ENCODE measurements at places on chromosomes 1 and 21.

GRCh38 chr1:238451781-238452310 lies 561.1 kb upstream of the ZP4 start:
- no peak for DNase-seq

- no peak for DNase-seq
These were observed 1873.5 kb downstream of the NCAM2 start for GRCh38 chr21:22871692-22872091.

DNA sequence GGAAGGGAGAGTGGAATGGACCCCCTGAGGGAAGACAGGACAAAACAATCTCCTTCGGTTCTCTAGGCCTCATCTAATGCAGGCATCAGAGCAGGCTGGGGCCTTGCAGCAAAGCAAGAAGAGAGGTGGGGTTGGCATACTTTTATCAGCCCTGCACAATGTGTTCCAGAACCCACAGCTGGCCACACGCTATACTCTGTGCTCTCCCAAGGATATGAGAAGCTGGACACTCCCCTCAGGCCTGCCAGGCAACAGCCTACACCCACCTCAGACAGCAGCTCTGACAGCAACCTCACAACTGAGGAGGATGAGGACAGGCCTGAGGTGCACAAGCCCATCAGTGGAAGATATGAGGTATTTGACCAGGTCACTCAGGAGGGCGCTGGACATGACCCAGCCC lies 27.3 kb downstream of the LY9 start:
- DNase-seq = no peak

GRCh38 chr1:205913451-205914154 lies 29.7 kb downstream of the SLC26A9 start:
- no peak for DNase-seq

- no peak for DNase-seq
These were observed 2.1 kb downstream of the HJV start for GRCh38 chr1:146019231-146020057.

GRCh38 chr1:3524556-3525203 lies 70.2 kb downstream of the ARHGEF16 start:
- no peak for DNase-seq

- DNase-seq = no peak
These were observed 8.5 kb upstream of the GNB1 start for GRCh38 chr1:1899266-1899966.

DNA sequence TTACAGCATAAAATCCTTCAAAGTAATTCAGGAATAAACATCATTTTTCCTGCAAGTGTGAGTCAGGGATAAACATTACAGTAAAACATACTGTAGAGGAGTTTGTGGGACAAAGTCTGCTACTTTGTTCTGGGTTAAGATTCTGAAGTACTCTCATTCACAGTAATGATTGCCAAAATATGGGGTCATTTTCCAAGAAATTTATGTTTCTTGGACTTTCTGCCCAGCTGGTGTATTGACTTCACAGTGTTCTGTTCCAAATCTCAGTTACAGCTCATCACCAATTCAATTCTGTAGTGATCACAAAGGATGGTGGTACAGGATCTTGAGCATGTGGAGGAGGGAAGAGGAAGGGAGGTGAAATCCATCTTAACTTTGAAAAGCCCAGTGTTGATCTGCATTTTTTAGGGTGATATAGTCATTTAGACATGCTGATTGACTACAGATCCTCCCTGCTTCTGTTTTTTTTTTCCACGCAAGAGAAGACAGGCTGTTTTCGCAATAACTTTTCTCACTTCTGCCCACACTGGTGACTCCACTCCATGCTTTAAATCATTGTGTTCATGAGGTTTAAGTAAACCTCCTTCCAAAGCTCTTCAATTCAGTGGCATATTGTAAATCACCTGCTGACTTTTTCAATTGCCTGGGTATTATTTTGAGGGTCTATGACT lies 60.4 kb upstream of the C1orf53 start:
- DNase-seq = no peak

DNA sequence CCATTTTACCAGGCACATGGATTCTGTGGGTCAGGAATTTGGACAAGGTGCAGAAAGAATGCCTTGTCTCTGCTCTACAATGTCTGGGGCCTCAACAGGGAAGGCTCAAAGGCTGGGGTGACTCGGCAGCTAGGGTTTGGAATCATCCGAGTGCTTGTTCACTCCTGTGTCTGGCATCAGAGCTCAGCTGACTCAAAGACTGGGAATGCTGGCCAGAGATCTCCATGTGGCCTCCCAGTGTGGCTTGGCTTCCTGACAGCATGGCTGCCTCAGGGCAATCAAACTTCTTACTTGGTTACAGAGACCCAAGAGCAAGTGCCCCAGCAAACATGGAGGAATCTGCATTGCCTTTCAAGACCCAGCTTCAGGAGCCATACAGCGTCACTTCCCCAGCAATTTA lies 110.5 kb downstream of the TOMM20 start:
- no peak for DNase-seq

DNA sequence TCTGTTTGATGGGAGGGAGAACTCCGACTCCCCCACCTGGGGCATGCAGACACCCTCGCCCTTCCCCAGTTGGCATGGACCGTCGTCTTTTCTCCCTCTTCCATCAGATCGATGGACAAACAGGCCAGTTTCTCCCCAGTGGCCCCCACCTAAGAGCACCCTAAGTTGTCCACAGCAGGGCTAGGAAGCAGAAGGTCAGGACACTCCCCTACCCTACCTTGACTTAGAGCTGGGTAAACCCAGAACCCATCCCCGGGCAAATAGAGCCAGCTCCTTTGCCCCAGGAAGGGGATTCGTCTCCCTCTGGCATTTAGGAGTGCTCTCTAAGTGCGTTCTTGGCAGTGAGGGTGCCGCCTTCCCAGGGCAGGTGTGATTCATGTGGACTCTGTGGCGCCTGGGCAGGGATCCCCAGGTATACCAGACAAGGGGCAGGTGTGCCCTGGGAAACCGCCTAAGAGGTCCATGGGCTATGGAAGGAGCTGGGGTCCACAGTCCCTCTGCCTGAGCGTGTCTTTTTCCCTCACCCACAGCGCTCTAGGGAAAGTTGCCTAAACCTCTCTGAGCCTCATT lies 2.7 kb upstream of the RUNX3 start:
- no peak for DNase-seq

- DNase-seq = no peak
These were observed 147.3 kb downstream of the HS2ST1 start for GRCh38 chr1:87061742-87062156.

GRCh38 chr1:64875606-64876005 lies 90.7 kb downstream of the JAK1 start:
- DNase-seq = no peak

DNA sequence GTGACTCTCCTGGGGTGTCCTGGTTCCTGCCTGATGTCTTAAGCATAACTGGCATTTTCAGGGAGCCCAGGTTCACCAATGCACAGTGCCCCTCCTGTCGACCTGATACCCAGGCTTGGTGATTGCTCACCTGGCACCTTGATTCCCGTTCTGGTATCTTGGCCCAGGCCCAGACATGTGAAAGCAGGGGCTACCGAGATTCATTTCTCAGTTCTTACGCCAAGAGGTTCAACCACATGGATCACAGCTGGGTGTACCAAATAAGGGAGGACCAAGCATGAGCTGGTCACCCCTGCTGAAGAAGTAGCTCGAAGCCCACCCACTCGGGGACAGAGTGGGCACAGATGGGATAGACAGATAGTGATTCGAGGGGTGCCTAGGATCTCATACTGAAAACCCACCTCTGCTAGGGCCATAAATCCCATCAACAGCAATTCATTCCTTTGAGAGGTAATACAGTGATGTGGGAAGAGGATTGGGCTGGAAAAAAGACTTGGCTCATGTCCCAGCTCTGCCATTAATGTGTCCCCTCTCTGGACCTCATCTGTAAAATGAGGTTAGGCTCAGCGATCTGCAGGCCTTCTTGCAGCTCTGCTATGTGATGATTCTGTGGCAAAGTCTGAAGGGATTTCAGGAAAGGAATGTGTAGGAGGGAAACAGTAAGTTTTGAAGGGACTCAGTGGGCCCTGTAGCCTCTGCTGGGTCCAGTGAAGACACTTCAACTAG lies 2.7 kb downstream of the EPHX1 start:
- DNase-seq = no peak

DNA sequence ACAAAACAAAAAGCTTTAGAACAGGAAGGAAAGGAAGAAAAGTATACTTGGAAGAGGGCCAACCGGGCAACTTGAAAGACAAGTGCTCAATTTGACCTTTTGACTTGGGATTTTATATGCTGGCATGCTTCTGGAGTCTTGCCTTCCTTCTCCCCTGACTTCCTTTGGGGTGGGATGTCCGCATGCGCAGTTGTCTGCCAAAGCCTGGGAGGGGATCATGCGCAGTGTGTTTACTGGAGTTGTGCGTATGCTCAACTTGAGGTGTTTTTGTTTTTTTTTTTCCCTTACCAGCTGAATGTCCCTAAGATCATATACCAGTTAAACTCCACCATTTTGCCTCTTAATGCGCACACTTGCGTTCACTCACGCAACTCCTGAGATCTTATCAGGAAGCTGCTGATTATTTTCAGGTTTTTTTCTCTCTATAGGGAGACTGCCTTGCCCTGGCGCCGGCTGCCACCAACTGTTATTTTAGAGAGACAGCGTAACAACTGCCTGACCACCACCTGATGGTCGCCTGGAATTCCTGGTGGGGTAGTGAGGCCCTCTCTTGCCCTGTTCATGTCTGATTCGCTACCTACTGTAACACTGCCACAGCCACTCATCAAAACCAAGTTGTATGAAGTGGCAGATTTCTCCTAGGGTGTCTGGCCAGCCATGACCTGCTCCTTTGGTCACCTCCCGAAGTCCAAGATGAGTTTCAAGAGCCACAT lies 138.7 kb upstream of the ZNF644 start:
- no peak for DNase-seq

DNA sequence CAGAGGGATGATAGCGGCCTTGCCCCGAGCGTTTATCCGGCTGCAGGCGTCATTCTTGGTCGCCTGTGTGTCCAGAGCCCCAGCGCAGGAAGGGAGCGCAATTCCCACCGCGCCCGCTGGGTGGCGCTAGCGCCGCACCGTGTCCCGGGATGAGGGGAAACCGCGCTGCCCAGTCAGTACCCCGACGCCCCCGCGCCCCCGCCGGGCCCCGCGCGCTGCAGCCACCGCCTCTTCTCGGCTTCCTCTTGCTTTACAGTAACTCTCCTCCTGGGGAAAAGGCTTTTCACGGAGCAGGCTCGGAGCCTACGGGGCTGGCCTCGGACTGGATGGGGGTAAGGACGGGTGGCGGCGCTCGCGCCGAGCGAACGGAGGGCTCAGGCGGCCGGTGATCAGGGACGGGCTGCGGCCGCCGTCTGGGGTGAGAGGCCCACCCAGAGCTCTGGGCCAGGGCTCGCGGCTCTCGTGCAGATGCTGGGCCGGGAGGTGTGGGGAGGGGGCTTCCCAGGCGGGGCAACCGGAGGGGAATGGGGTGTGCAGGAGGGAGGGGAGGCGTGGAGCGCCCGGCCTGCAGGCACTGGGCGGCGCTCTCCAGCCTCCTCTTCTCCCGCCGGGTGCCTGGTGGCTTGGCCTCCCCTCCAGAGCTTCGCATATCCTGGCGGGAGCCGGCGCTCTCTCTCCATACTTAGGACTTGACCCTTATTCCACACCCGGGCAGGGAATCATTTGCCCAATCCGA lies 29.8 kb downstream of the TEX35 start:
- DNase-seq = peak; percentile 79

DNA sequence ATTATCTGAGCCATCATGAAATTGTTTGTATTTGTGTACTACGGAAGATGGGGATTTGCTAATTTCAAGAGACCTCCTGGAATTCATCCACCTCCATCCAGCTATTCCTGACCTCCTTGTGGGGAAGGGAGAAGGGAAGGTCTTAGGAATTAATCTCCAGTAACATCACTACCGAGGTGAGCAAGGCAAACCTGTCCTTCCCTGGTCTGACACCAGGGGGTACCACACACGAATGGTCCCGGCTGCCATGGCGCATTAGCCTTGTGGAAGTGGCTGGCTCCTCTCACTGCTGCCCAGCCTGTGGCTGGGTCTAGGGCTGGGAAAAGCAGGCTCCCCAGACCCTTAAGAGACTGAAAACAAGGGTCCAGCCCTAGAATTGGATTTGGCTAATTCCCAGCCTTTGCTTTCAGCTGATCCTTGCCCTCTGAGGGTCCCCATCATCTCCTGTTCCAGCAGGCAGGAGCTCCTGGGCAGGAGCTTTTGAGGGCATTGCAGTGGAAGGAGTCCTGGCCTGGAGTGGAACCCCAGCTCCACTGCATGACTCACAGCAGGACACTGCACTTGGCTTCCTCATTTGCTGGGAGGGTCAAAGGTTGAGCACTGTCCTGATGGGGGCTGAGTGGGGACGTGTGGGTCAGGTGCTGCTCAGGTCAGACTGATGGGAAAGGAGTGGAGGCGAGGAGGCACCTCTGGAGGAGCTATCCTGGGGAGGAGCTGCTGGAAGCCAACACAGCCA lies 34.8 kb downstream of the RIMS3 start:
- DNase-seq = no peak

DNA sequence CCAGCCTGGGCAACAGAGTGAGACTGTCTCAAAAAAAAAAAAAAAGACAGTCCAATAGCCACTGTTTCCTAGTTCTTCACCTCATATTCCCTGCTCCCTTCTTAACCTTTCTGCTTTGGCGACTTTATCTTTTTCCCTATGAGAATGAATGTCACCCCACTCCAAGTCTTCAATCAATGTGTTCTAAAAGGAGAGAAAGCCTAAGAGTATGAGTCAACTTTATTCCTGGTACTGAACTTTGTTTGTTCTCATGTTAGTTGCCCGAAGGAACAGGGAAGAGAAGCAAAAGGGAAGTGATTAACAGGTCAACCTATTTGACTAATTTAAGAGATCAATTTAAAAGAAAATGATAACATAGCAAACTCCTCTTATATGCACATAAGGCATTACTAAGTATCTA lies 39.9 kb upstream of the SLC16A1 start:
- DNase-seq = no peak

GRCh38 chr1:27143401-27143800 lies 11.5 kb downstream of the SLC9A1 start:
- no peak for DNase-seq

GRCh38 chr1:113928187-113928930 lies 765 bp upstream of the HIPK1 start:
- no peak for DNase-seq

GRCh38 chr1:3679098-3679555 lies 26.8 kb downstream of the TP73 start:
- no peak for DNase-seq

DNA sequence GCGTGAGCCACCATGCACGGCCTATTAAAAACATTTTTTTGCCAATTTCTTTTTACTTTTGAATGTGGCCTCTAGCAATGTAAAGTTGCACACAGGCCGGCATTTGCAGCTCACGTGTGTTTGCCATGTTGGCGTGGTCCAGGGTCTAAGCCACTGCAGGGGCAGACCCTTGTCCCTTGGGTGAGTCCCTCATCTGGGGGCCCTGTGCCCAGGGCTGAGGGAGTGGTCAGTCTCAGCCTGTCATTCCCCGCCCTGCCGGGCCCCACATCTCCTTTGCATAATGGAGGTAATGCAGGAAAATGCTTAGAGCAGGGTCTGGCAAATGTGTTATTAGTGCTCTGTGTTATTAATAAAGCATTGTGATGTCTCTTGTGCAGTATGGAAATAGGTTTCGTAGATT lies 16.9 kb downstream of the AGPAT3 start:
- no peak for DNase-seq

GRCh38 chr1:13864760-13865159 lies 164.8 kb downstream of the PRDM2 start:
- no peak for DNase-seq

- no peak for DNase-seq
These were observed 41.7 kb downstream of the EXTL2 start for GRCh38 chr1:100852976-100853375.
